ENCODE measurements at places on chromosomes 11 and 22.

- DNase-seq = no peak
Observed at GRCh38 chr11:3879967-3880542, 24.6 kb downstream of the STIM1 start.

DNA sequence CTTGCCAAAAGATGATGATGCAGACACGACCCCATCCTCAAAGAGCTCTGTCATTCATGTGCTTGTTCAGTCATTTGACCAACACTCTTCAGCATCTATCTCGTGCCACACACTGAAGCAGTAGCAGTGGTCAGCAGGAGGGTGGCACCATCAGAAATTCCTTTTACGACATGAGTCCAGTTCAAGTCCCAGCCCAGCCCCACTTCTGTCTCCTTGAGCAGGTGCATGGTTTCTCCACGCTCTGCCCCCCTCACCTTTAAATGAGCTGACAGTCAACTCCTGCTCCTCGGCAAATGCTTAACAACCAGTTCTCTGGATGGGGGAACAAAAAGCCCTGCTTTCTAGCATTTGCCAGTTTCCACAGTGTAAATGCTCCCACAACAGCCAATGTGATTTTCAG lies 60.9 kb downstream of the SYN3 start:
- no peak for DNase-seq

GRCh38 chr22:19122752-19123492 lies 710 bp upstream of the DGCR2 start:
- DNase-seq = peak; percentile 58

GRCh38 chr22:38009000-38009806 lies 24.8 kb upstream of the SOX10 start:
- no peak for DNase-seq

GRCh38 chr11:112273066-112273465 lies 12.4 kb upstream of the PLET1 start:
- DNase-seq = no peak

DNA sequence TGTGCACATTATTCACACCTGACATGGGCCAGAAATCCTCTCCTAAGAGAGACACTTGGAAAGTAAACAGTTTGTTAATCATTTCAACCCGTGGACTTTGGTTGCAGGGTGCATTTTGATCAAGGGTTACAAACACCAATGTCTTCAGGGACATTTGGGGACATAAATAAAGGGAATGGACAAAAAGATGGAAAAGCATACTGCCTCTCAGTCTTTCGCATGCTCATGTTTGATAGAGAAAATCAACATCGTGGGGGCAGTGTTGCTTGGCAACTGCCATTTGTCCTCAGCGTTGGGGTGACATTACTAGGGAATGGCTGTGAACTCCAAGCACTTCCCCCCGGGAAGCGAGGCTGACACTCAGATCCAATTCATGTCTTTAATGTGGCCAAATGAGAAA lies 114.7 kb upstream of the OR4B1 start:
- DNase-seq = no peak

GRCh38 chr11:64556044-64556720 lies 34.8 kb upstream of the SLC22A12 start:
- DNase-seq = no peak

- DNase-seq = no peak
Observed at GRCh38 chr22:20803696-20804324, 29.9 kb downstream of the SERPIND1 start.

GRCh38 chr11:6598555-6598954 lies 4.9 kb downstream of the RRP8 start:
- no peak for DNase-seq

GRCh38 chr11:93494357-93494756 lies 48.8 kb downstream of the SMCO4 start:
- no peak for DNase-seq

DNA sequence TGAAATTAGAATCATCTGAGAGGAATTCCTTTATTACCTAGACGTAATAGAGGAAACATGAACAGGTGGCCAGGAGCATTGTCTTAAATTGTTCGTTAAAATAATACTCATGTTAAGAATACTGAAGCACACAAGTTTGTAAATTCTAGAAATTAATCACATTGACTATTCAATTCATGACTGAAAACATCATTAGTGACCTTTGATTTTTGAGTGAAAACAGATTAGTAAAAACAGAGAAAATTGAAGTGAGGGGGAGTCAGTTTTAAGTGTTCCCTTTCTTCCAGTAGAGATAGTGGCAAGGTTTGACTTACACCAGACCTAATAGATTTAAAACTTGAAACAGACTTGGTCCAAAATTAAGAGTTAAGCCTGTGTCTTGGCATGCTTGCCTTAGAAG lies 1.4 kb downstream of the ZFP91 start:
- DNase-seq = no peak

DNA sequence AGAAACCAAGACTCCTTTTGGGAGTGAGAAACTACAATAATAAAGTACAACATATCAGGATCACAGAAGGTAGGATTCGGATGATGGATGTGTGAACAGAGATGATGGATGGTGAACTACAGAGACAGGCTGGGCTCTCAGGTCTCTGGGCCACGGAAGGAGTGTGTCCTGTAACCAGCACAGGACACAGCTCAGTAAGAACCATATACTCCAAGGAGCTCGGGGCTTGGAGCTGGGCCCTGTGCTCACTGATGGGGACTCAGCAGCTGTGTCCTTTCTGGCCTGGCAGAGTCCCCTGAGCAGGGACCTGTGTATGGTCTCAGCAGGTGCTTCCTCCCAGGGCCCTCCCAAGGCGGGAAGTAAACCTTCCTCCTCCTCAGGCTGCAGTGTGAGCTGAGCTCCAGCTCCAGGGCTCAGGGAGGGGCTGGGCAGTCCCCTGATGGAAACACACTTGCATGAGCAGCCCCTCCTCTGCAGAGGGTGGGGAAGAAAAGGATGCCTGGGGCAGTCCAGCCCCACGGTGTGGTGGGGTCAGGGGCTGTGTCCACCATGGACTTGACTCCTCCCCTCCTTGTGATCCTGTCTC lies 39.8 kb upstream of the TOP3B start:
- no peak for DNase-seq

GRCh38 chr22:37420686-37421467 lies 6.4 kb downstream of the ELFN2 start:
- no peak for DNase-seq

DNA sequence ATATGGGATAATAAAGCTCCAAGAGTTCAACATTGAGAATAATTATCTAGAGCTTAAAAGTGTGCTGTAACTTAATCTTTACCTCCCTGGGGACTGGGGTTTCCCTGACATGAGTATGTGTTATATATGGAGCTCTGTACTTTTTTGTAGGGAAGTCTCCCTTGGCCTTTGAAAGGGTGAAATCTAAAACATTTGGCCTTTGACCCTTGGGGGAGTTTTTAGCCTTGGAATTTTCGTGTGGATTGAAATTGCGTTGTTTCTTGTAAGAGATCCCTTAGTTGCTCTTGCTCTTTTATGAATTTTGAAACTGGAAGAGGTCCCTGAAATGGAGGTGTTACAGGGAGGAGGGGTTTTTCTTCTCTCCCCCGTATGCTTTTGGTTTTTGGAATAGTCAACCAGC lies 450.0 kb downstream of the NELL1 start:
- DNase-seq = no peak

DNA sequence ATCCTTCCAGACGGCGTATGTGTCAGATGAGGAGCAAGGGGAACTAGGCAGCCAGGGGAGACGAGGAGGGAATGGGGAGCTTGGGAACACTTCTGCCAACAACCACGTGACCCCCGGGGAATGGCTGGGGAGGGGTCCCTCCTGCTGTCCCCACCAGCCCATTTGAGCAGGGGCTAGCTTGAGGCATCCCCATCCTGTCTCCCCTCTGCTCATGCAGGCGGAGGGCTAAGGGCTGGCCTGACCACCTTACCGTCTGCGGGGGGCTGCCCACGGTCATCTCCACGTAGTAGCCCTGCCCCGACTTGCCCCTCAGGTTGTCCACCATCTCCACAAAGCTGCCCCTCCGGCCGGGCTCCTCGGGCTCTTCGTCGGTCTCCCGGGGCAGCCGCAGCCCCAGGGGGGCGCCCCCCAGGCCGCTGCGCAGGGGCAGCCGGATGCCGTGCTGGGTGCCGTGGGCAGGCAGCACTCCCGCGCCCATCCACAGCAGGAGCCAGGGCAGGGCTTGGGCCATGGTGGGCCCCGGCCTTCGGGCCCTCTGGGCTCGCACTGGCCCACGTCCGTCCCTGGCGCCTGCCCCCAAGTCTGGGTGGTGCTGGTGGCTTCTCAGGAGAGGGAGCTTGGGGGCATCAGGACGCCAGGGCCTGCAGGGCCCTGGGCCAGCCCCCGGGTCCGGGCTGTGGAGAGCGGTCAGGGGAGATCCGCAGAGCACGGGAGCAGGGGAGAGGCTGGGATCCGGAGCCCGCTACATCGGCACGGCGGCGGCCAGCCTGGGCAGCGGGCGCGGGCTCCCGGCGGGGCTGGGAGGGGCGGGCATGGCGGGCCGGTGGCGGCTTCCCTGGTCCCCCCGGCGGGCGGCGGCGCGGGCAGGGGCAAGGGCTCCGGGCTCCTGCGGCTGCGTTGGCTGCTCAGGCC lies 515 bp downstream of the BACE1 start:
- DNase-seq = no peak

- DNase-seq = no peak
Observed at GRCh38 chr11:127552446-127552845, 551.9 kb upstream of the KIRREL3 start.

- no peak for DNase-seq
Observed at GRCh38 chr22:24975125-24975640, 22.7 kb downstream of the KIAA1671 start.

GRCh38 chr11:10503221-10503620 lies 37.8 kb downstream of the RNF141 start:
- no peak for DNase-seq

DNA sequence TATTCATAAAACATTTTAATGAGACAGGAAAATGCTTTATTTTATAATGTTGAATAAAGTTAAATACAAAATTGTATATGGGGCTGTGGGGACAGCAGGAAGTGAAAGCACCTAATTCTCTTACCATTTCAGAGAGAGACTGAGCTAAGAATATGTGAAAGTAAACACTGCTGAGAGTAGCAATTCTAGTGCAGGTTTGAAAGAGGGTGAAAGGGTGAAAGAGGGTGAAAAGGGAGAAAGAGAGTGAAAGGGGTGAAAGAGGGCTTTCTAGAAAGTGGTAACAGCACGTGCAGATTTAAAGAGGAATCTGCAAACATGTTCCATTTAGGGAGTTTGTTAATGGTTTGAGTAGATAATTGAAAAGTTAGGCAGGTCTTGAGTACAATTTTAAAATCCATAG lies 652.0 kb upstream of the CCDC90B start:
- no peak for DNase-seq

DNA sequence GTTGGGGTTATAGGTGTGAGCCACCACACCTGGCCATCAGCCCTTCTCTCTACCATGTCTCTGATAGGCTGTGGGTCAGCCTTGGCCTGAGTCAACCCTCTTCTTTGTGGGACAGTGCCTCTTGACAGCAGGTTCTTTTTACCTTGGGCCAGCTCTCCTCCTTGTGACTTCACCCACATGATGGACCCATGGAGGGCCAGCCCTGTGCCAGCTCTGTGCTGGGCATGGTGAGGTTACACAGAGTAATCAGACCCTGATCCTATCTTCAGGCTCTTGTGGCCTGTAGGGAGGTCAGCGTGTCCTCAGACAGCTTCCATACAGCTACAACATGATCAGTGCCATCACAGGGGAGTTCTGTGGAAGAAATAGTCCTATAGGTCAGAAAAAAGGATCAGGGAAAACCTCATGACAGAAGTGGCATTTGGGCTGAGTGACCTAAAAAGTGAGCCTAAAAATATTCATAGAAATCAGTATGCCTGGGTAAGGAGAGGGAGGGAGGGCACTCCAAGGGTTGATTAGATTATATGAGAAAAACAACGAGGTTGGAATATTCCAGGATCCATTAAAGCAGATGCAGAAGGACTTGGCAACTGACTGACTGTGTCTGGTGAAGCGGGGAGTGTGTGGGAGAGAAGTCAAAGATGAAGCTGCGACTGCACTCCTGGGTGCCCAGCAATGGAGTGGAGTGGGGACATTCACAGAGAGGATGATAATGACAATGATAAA lies 17.1 kb downstream of the OTOG start:
- no peak for DNase-seq

DNA sequence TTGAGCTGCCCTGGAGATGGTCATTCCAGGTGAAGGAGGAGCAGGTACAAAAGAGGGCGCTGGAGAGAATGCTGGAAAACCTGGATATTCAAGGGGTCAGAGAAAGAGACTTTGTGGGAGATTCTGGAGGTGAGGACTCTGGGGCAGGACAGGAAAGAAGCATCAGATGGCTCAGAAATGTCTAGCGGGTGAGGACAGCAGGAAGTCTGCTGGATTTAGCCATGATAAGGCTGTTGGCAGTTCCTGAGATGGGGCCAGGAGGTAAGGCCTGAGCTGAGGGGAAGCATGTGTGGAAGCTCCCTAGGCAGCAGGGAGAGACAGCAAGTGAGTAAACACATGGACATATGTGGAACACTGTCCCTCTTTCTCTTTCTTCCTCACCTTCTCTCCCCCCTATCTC lies 1.5 kb downstream of the UPB1 start:
- DNase-seq = no peak

- DNase-seq = no peak
Observed at GRCh38 chr11:114909866-114910265, 231.5 kb downstream of the NXPE2 start.

Data from 8988T (cell line).